ENCODE measurements at places on chromosomes 1 and 21.

DNA sequence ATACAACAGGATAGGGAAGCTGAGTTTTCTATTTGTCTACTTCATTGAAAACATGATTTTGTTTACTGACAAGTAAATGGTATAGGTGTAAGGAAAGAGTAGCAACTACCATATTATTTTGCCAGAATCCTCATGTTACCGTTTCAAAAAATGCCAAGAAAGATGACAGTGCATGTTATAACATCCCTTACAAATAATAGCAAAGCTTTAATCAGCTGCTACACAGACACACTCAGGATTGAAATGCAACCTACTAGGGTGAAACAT, 331.5 kb downstream of the CHRM3 start:
- DNase-seq: no peak

DNA sequence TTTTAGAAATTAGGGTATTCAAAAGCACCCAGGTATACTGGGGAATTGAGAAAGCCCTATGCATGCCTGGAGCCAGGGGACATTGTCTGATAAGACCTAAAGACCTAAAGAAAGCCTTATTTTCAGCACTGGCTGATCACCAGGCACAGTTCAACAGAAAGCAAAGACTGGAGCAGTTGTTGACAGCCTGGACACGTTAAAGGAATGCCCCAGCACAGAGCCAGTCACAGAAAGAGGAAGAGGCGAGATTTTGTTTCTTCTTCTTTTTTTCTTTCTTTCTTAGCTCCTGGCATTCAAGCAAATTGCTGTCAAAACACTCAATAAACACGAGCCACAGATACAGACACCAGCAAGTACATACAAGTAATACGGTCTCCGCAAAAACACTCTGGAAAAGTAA, 40.4 kb downstream of the RNF187 start:
- no peak for DNase-seq

GRCh38 chr1:40903106-40903505, 40.9 kb upstream of the CITED4 start:
- DNase-seq: no peak

GRCh38 chr1:160307118-160307791, 22.3 kb upstream of the PEX19 start:
- DNase-seq: no peak

DNA sequence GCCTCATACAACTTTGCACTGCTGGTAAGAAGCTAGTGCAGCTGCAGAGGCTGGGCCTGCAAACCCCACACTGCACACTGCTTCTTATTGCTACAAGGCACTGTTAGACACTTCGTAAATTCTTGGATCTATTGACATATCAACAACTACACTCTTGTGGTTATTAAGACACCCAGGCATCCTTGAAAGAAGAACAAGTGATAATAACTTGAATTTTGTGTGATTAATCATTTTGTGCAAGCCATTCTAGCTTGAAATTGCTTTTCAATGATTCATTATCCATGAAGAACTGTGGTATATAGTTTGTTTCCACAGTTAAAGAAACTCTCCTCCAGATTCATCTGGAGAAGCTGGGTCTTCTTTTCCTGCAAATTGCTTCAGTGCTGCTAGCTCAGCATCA, 33.7 kb upstream of the IFI44L start:
- DNase-seq: no peak

DNA sequence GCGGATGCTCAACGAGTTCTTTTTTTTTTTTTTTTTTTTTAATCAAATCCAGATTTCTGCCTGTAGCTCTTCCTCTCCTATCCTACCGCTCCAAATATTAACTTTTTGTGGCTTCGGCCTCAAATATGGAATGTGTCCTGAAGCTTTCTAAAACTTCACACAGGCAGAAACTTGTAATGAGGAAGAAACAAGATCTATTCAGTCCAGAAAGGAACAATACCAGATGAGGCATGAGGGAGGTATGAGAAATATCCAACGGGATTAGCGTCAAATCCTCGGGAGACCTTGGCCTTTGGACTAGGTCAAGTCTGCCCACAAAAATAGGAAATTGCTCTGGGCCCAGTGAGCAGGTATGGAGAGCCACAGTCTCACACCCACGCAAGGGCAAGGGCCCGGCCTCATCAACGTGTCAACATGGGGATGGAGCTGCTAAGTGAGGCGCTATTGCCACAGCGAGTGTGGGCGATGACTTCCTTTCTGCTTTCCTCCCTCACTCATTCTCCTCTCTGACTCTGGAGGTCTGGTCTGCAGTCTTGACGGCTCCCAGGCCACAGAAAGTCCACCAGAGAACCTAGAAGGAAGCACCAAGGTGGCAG, 66.6 kb downstream of the BCAR3 start:
- peak; percentile 6 for DNase-seq

DNA sequence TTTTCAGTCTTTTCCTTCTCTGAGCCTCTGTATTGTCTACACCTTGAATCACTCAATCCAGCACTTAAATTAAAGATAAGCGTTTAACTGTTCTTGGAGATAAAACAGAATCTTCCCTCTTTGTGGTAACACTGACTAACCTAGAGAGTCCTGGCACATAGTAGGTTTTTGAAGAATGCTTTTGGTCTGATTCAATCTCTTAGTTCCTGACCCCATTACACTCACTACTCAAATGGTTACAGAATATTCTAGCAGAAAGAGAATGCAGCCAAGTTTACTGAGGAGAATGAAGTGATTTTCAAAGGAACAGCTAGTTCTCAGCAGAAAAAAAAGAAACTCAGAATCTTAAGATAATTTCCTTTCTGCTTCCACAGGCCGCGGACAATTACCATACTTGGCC, 309.2 kb upstream of the PRMT6 start:
- no peak for DNase-seq

DNA sequence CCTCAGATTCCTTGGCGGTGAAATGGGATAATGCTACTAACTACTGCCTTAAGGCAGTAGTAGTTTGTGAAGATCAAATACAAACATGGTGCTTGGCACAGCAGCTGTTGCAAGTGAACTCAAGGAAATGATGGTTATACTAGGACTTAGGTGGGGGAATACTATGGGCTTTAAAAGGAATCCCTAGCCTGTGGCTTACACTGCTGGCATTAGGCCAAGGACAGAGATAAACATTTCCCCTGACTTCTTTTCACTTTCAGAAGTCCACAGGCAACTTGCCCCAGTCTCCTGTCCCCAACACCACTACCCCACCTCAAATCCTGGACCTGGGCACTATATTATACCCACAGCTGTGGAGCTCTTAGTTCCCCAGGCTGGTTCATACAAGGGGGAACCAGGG, 13.1 kb upstream of the VAMP4 start:
- DNase-seq: no peak

DNA sequence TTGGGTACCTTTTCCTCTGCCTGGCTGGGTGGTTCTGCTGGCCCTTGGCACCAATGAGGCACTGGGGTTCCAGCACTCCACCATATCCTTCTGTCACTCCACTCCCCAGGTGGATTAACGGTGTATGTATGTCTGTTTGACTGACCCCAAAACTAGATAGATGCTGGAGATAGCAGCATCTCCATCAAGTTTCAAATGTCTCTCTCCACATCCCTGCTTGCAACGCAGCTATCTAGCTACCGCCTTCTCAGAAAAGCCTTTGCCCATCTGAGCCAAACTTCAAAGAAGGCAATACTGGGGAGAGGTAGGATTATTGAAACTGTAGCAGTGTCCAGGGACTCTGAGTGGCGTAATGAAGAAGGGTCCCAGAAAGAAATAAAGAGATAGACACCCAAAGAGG, 64.0 kb downstream of the RHBG start:
- DNase-seq: no peak

DNA sequence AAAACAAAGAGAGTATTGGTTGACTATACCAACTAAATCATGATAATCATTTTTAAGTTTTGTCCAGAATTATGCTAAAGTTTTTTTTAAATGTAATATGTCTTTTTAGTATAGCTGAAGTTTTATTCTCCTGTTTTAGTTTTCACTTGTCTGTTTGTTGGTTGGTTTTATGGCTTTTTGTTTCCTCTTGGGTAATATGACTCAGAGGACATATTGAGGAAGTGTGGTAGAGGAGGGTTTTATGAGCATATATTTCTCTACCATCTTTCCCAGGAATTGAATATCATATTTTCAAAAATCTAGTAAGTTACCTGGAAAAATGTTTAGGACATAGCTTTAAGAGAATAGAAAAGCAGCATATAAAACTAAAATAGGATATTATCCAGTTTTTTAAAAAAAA, 68.6 kb upstream of the MCOLN3 start:
- no peak for DNase-seq

- no peak for DNase-seq
Measured at GRCh38 chr21:46215436-46216131, 13.0 kb downstream of the LSS start.

- no peak for DNase-seq
Measured at GRCh38 chr1:98921817-98922216, 82.8 kb downstream of the PLPPR5 start.

DNA sequence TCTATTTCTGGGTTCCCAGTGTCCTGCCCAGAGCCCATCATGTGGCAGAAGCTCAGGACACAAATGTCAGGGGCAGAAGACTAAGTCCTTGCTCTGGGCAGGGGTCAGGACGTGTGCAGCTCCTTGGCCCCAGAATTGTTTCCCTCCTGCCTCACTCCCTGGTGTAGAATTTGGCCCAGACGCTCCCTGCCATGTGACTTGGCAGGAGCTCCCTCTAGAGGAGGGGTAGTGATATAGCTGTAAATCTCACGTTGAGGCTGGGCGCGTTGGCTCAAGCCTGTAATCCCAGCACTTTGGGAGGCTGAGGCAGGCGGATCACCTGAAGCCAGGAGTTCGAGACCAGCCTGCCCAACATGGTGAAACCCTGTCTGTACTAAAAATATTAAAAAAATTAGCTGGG, 91.2 kb downstream of the UBIAD1 start:
- DNase-seq: no peak

GRCh38 chr1:114505148-114505561, 5.8 kb downstream of the TRIM33 start:
- no peak for DNase-seq

- no peak for DNase-seq
Measured at GRCh38 chr1:19872190-19872589, 10.0 kb upstream of the OTUD3 start.

GRCh38 chr1:203362720-203363025, 11.8 kb upstream of the FMOD start:
- no peak for DNase-seq

DNA sequence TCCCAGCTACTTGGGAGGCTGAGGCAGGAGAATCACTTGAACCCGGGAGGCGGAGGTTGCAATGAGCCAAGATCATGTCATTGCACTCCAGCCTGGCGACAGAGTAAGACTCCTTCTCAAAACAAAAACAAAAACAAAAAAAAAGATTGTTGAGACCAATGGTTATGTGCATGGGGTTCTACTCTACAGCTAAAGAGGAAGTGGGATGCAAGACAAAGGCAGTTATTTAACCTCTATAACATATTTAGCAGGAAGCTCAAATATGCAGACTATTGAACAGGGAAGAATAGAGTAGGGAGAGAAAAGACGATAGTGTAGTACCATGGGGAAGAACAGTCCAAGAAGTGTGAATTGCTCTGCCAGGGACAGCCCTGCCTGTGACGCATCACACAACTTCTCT, 227.7 kb downstream of the SMYD3 start:
- no peak for DNase-seq

- no peak for DNase-seq
Measured at GRCh38 chr1:23371987-23372880, 2.6 kb upstream of the ZNF436 start.

DNA sequence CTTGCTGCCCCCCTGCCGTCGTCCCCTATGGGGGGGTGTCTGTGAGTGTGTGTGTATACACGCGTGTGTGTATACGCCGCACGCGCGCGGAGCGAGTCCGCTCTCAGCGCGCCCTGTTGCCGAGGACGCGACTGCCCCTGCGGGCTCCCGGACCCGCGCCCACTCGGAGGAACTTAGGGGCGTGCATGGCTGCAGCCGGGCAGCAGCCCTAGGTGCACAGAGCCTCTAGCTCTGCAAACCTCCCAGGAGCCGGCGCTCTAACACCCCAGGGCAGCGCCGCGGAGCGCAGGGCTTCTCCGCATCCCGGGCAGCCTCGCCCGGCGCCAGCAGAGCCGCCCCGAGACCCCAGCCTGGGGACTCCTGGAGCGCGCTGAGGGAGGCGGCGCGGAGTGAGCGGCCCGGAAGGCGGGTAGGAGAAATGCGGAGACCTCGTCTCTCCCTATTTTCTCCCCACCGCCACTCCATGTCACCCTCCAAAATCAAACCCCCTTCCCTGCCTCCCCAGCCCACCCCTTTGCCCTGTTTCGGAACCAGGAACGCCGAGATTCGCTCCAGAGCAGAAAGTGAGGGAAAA, 574 bp downstream of the ITPKB start:
- peak; percentile 50 for DNase-seq

DNA sequence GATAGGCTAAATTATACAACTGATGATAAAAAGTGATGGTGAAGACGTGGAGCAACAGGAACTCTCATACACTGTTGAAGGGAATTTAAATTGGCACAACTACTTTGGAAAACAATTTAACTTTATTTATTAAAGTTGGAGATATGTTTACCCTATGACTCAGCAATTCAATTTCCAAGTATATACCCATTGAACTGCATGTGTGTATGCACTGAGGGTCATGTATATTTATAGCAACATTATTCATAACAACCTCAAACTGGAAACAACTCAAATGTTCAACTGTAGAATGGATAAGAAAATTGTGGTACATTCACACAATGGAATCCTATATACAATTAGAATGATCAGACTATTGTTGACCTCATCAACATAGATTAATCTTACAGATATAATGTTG, 16.5 kb upstream of the BCAS2 start:
- no peak for DNase-seq

- DNase-seq: peak; percentile 54
Measured at GRCh38 chr1:66764994-66765578, 12.8 kb downstream of the DYNLT5 start.

DNA sequence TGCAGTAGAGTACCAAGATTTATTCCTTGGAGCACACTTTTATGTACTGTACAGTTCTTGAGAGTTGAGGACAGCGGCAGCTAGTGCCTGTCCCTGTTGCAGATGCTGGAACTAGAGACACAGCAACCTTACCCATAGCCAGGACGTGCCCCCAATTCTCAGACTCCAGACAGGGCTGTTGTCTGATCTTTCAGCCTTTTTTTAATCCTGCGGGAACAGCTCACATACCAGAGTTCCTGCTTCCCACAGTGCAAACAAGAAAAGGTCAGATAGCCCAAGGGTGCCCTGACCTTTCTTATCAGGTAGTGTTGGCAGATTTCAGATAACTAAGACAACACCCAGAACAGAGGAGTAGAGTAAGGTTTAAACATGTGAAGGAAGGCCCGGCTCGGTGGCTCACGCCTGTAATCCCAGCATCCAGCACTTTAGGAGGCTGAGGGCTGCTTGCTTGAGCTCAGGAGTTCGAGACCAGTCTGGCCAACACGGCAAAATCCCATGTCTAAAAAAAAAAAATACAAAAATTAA, 78.5 kb downstream of the DOP1B start:
- no peak for DNase-seq

GRCh38 chr1:201539561-201540431, 869 bp downstream of the NAV1 start:
- peak; percentile 2 for DNase-seq

GRCh38 chr1:94949681-94950661, 23.1 kb upstream of the CNN3 start:
- no peak for DNase-seq

Measured in CD4-positive, alpha-beta memory T cell (primary cell).